ENCODE measurements at places on chromosomes 7 and 10.

DNA sequence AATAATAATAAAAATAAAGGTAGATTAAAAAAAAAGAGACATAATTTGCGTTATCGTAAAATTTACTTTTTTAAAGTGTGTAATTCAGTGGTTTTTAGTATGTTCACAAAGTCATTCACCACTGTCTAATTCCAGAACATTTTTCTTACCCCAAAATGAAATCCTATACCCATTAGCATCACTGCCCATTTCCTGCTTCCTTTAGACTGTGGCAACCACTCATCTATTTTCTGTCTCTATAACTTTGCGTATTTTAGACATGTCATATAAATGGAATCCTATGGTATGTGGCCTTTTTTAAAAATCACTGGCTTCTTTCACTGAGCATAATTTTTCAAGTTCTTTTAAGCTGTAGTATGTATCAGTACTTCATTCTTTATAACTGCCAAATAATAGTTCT lies 53.6 kb downstream of the KAT6B start:
- no peak for DNase-seq

DNA sequence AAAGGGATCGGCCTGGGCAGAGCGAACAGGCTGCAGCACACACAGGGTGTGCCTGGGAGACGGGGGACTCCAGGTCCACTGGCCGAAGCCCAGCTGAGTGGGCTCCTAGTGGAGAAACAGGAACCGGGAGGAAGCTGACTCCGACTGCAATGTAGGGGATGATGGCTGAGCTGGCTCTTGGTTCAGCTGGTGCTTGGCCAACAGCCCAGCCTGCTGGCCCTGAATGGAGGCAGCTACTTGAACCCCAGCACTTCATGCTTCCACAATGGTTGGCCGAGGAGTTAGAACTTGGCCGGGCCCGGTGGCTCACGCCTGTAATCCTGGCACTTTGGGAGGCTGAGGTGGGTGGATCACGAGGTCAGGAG lies 27.0 kb upstream of the FRAT2 start:
- no peak for DNase-seq

GRCh38 chr10:31304291-31304970 lies 14.6 kb upstream of the ZEB1 start:
- DNase-seq: no peak

- DNase-seq: no peak
These were observed 122.0 kb upstream of the UNC5B start for GRCh38 chr10:71090330-71090729.

DNA sequence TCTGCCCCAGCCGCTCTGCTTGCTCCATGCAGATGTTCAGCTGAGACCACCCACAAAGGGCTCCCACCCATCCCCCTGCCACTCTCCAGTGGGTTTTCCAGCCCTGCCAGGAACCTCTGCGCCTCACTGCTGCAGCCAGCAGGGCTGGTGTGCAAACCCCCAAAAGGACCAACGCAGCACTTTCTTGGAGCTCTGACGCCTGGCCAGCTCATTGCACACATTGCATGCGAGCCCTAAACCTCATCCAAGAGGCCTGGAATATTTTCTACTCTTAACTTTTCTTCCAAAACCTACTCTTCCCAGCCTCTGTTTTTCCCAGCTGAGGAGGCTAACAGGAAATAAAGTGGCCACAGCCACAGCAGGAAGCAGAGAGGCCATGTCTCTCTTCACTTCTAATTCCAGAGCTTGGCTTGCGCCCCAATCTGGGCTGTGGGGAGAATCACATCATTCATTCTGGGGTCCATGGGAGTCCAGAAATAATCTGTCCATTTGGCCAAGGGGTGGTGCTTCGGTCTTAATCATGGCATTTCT lies 4.6 kb upstream of the FAM170B start:
- no peak for DNase-seq

DNA sequence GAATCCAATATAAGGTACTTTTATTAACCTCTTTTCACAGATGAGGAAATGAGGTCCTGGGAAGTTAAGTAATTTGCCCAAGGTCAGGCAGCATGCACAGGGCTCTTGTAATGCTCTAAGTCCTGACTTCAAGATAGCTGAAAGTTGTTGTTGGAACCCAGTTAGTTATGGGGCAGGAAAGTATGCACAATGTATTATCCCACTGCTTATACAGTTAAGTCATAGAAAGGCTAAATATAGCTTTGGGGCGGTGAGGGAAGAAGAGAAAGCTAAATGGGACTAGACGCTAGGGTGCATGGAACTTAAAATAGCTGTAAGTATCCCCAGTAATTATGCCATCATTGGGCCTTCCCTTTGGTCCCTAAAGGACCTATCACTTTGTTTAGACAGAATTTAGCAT lies 9.2 kb downstream of the GLCCI1 start:
- DNase-seq: no peak

- no peak for DNase-seq
These were observed 27.3 kb downstream of the BAMBI start for GRCh38 chr10:28704464-28705161.

GRCh38 chr7:130379921-130380860 lies at the start of gene CPA1:
CPA1 (plus strand) TSS chr7:130380494; CDS start chr7:130380521, 27 bp downstream.
- no peak for DNase-seq

DNA sequence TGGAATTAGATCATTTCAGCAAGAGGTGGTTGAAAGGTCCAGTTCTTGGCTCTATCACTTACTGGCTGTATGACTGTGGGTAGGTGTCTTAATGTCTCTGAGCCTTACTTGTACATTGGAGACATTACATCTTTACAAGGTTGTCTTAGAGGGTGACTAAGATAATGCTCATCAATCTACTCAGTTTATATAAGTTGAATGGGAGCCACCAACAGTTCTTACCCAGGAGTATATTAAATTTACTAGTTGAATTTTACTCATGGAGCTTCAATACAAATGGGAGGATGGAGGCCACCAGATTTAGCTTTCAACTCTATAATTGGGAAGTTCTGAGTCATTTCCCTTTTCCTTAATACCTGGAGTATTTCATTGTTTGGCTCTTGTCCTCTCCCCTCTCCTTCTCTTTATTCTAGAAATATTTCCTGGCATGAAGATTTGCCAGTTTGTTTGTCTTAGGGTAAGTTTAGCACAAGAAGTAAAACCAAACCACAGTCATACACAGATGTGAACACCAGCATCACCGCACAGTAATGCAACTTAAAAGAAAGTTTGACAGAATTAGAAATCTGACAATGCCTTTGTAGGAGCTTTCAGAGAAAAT lies 222.8 kb downstream of the LRMDA start:
- DNase-seq: no peak

DNA sequence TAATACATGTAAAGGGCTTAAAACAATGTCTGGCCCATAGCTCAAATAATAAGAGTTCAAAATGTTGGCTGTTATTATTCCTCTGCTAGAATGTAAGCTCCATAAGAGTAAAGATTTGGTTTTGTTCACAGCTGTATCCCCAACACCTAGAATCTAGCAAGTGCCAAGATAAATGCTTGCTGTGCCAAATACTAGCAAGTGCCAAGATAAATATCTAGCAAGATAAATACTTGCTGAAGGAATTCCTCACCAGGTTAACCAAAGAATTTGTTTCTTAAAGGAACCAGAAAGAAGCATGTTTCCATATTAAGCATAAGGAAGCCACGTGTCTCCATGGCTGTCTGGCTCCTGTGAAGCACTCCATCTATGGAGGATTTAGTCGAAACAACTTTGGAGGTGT lies 235.2 kb upstream of the SP4 start:
- no peak for DNase-seq
